Stimulated activated CD4-positive, alpha-beta T cell treated with anti-CD3 and anti-CD28 coated beads, TNF-alpha, amount 100 ng/mL, for 48 hours (primary cell): ENCODE measurements at places on chromosomes 3 and 15.

DNA sequence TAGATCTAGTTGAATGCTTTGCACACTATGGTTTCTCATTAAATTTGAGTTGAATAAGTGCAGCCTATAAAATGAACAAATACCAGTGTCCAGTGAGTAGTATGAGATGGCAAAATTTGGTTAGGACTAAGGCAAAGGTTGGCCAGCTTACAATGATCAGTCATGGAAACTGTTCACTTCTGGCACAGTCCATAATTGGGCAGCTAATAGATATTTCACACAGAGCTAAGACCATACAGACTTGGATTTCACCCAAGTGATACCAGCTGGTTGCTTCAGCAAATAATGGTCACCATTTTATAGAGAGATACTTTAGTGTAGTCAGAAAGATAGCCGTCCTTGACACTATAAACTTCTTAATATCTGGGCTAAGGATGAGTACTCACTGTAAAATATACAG, 15.7 kb downstream of the GAP43 start:
- DNase-seq: no peak

DNA sequence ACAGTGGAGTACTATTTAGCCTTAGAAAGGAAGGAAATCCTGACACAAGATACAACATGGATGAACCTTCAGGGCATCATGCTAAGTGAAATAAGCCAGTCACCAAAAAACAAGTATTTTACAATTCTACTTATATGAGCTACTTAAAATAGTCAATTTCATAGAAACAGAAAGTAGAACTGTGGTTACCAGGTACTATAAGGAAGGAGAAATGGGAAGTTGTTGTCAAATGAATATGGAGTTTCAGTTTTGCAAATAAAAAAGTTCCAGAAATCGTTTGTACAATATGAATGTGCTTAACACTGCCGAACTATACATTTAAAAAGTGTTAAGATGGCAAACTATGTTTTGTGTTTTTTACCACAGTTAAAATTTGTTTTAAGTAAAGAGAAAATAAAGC, 26.8 kb downstream of the TRANK1 start:
- no peak for DNase-seq

GRCh38 chr15:101481917-101482525, 7.5 kb downstream of the PCSK6 start:
- no peak for DNase-seq

GRCh38 chr3:107531917-107532469, 9.2 kb downstream of the BBX start:
- no peak for DNase-seq

GRCh38 chr3:122728756-122729514, 48.3 kb downstream of the PARP14 start:
- DNase-seq: no peak

DNA sequence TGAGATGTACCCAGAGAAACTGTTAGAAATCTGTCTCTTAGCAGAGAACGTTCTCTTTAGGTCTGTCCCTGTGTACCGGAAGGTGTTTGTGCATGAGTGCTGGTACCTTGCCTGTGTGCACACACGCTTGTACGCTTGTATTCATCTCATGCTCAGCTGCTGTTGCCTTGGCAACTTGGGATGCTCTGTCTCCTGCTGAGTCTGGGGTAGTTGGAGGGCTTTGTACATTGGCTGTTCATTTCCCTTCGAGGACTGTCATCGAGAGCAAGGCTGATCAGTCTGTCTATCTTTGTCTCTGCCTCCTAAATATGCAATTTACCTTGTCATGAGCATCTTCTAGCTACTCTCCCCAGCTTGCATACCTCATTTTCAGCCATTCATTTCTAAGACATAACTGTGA, 147.2 kb downstream of the SLCO3A1 start:
- DNase-seq: no peak

- DNase-seq: no peak
Observed at GRCh38 chr3:53379898-53380297, 32.6 kb upstream of the DCP1A start.

GRCh38 chr3:156373095-156373494, 181.8 kb downstream of the SSR3 start:
- no peak for DNase-seq
